ENCODE measurements at places on chromosomes 3 and 15.
A peak's percentile ranks its signal among the peaks of the same experiment; 100 is the strongest.

DNA sequence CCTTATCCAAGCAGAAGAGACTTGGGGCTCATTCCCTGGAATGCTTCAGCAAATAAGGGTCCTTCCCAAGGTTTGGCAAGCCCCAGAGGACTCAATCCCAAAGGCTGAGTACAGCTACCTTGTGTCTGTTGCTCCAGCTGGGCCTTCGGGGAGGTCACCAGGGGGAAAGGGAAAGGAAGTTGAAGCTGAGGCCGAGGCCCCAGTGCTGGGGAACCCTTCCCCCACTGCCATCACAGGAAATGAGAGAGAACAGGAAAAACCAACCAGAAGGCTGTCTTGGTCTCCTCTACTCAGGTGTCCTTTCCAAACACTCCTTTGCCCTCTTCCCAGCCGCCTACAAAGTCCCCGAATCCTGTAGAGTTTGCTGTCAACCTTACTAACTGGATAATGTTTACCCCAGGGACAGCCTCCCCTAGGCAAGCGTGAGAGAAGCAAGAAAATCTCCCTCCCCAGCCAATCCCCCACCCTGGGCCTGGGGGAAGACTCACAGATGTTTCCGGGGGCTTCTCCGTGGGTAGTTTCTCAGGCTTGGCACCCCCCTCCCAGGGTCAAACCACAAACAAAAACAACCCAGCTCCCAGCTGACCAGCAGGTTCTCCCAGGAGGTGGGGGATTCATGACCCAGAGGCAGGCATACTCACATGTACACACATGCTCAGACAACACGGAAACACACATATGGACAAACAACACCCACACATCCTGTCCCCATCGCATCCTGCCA lies 5.5 kb downstream of the CSRNP1 start:
- peak; percentile 73 for DNase-seq

GRCh38 chr15:69597061-69597592 lies 144.5 kb downstream of the RPLP1 start:
- DNase-seq: no peak

DNA sequence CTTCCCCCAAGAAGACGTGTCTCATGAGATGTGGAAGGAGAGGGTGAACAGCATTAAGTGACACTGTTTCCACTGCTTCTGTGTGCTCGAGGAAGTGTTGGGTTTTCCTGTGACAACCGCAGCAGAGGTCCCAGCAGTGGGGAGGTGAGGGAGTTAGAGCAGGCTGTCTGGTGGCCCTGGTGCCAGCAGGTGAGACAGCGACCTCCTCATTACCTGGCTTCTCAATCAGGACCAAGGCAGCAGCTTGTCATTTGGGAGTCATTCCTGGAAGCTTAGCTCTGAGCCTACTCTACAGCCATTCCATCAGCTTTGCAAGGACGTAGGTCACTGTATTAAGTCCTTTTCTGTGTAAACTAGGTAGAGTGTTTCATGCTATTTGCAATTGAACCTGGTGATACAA lies 63.3 kb upstream of the RGMA start:
- no peak for DNase-seq

GRCh38 chr15:100311154-100311625 lies 30.6 kb downstream of the ADAMTS17 start:
- no peak for DNase-seq

DNA sequence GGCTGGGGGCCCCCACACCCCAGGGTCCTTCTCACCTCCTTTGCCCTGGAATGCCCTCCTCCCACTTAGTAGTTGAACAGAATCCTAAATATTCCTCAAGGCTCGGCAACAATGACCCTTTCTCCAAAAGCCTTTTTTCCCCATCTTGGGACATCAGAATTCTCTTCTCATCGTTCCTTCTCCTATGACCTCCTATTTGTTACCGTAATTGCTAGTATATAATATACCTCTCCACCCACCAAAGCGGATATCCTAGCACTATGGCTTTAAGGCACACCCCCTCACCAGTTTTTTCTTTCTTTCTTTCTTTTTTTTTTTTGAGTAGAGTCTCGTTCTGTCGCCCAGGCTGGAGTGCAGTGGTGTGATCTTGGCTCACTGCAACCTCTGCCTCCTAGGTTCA lies 16.8 kb downstream of the HDAC11 start:
- DNase-seq: no peak

GRCh38 chr3:119240591-119241434 lies at the start of gene B4GALT4:
Gene B4GALT4, minus strand, starts transcription at chr3:119240878. Its CDS starts 10,779 bp downstream, at chr3:119230099.
- peak; percentile 89 for DNase-seq

DNA sequence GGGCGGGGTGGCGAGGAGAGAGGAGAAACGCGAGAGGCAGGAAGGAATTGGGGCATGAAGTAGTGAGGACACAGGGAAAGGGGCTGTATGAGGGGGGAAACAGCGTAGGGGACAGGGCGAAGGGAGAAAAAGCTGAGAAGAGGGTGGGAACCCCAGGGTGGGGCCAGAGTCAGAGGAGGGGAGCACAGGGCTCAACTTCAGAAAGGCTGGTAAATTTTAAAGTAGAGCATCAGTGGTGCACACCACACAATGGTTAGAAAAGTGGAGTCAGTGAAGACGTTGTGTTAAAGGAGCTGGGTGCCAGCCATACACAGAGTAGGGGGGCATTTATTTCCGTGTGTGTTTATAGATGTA lies 3.0 kb upstream of the RPP25 start:
- no peak for DNase-seq

DNA sequence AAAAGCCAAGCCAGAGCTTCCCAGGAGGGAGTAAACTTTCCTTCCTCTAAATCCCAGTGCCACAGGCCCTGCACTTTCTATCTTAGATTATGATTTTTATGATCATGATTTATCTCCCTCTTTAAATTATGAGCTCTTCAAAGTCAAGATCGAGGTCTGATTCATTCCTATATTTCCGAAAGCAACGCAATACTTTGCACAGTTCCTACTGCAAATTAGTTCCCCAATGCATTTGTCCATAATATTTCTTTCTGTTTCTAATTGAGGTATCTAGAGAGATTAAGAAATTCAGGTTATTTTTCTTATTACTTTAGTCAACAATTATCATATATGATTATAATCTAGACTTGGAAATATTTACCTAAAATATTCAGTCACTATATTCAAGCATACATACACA lies 173.1 kb upstream of the LPP start:
- no peak for DNase-seq

DNA sequence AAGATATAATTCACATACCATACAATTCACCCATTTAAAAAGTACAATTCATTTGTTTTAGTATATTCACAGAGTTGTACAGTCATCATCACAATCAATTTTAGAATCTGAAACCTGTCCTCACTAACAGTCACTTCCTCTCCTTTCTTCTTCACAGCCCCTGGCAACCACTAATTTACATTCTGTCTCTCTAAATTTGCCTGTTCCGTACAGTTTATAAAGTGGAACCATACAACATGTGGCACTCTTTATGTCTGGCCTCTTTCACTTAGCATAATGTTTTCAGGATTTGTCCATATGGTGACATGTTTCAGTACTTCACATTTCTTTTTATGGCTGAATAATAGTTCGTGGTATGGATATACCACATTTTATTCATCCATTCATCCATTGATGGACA lies 22.7 kb downstream of the ERICH6 start:
- DNase-seq: no peak

DNA sequence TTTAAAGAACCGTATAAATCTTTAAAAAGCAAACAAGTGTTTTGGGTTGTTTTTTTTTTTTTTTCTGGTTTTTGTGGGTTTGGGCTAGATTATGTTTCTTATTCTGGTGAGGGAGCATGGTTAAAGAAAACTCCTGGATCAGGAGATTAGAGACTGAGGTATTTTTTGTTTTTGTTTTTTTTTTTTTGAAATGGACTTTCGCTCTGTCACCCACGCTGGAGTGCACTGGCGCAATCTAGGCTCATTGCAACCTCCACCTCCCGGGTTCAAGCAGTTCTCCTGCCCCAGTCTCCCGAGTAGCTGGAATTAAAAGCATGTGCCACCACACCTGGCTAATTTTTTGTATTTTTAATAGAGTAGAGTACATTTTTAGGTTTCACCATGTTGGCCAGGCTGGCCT lies 95.2 kb downstream of the SLMAP start:
- no peak for DNase-seq

DNA sequence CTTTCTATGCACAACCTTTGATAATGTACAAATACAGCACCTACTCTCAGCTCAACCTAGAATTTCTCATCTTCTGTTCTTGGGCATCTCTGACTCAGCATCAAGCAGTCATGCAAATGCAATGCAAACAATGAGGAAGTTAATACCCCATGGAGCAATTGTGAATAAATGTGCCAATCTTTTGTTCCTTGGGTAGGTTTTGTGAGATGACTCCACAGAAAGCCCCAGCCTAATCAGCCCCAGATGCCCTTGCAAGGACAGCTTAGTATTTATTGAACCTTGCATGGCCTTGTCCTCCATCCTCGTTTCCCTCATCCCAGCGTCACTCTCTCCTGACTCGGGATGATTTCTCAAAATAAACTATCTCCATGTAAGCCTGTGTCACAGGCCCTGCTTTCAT lies 494.7 kb upstream of the NECTIN3 start:
- peak; percentile 96 for DNase-seq

DNA sequence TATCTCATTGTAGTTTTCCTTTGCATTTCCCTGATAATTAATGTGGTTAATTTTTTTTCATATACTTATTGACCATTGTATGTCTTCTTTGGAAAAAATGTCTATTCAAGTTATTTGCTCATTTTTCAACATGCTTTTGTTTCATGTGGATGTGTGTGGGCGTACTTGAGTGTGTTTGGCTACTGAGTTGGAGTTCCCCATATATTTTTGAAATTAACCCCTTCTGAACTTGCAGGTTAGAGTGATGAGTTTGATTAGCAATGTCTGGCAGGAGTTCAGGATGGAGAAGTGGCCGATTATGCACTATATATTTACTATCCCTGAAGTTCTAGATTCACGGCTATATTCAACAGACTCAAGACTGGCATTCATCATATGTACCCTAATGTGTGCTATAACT lies 250.4 kb upstream of the TTC14 start:
- no peak for DNase-seq

DNA sequence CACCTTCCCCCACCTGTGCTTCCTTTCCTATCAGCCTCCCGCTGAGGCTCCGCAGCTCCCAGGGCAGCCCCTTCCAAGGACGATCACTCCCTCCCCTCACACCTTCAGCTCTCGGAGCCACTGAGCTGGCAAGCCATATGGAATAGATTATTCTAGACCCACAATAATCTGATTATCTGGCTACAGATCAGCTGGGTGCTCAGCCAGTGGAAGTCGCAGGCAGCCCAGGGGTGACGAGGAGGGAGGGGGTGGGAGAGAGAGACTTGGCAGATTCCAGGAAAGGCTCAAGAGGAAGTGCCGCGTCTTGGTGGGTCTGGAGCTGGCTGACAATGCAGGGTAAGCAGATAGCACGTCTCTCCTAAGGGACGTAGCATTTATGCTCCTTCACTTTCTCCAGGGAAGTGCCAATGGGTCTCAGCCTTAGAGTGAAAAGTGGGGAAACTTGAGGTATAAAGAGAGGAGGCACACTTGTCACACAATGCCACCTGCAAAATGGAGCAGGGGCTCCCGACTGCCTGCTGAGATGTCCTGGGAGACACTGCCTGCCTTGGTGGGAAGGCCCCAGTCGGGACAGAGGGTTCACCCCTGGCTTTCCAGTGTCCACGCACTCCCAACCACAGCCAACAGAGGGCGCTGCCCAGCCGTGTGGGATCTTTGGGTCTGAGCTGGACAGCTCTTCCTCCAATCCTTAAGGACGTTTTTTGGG lies 9.4 kb upstream of the MESP1 start:
- DNase-seq: peak; percentile 68

- DNase-seq: peak; percentile 47
Measured at GRCh38 chr3:178454726-178455125, 81.5 kb upstream of the KCNMB2 start.

DNA sequence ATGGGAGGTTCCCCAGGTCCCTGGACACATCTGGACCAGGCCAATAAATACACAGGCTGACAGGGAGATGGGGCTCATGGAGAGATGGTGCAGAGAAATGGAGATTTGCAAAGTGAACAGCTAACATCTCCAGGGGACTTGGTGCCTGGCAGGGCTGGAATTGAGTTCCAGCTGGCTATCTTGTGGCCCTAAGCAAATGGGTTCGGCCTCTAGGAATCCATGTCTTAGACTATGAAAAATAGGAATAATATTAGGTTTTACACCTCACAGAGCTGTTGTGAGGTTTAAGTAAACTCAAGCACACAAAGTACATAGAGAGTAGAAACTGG lies 82.9 kb upstream of the SPATA12 start:
- DNase-seq: no peak

- DNase-seq: peak; percentile 91
Measured at GRCh38 chr3:150149651-150150051, 179.0 kb upstream of the PFN2 start.

GRCh38 chr15:79779746-79780145 lies 117.1 kb downstream of the MTHFS start:
- DNase-seq: no peak

GRCh38 chr3:47578691-47579632 lies at the start of gene CSPG5:
Gene CSPG5, minus strand, starts transcription at chr3:47578865. Its CDS starts 172 bp downstream, at chr3:47578693.
- DNase-seq: no peak

- no peak for DNase-seq
Measured at GRCh38 chr3:53161450-53161819, 426 bp downstream of the PRKCD start.

DNA sequence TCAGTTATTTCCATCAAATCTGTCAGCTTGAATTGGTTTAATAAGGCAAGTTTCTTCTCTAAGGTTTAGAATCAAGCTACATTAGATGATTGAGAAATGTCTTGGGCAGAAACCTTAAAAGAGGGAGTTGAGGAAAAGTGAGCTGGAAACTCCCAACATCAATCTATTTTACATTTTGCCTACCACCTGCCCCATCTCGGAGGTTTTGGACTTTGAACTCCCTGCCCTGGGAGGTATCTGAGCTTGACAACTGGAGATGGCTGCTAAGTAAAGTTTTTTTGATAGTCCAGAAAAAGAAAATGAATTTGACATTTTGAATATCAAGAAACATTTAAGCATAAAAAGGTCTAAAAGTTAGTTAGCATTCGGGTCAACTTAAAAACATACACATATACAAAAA lies 234.2 kb downstream of the NFKBIZ start:
- DNase-seq: no peak

DNA sequence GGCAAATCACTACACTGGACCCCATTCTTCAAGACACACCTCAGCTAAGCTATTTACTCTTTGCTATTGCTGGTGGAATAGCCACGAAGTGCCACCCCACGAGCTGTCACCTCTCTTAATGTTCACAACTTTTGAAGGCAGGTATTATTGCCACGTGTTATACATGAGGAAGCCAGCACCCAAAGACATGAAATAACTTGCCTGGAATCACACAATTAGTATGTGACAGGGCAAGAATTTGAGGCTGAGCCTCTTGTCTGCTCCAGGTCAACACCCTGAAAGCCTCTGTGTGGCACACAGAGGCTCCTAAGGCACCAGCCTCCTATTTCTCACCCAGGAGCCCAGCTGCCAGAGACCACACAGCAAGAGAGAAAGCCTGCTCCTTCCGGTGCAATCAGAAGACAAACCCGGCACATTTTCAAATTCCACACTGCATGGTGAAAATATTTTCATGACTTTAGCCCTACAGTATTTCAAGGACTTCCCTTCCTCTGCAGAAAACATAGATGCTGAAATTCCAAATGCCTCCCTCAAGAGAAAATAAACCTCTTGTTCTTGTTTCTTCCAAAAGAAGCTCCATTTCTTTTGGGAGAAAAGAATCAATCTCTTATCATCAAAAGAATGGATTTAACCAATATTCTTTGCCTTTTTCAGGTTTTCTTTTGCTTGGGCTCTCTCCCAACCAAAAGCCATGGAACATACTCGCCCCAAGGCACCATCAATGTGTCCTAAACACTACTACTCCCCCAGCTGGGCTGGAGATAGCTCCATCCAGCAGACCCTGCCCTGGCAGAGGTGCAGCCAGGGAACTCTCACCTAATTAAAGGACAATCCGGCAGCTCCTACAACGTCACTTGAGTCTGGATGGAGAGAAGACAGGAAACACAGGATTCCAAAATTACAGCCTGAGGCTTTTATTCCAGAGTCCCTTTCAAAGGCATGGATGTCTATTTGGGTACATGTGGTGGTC lies 84.7 kb upstream of the THBS1 start:
- peak; percentile 82 for DNase-seq
